ENCODE measurements at places on chromosomes 16 and 17.

DNA sequence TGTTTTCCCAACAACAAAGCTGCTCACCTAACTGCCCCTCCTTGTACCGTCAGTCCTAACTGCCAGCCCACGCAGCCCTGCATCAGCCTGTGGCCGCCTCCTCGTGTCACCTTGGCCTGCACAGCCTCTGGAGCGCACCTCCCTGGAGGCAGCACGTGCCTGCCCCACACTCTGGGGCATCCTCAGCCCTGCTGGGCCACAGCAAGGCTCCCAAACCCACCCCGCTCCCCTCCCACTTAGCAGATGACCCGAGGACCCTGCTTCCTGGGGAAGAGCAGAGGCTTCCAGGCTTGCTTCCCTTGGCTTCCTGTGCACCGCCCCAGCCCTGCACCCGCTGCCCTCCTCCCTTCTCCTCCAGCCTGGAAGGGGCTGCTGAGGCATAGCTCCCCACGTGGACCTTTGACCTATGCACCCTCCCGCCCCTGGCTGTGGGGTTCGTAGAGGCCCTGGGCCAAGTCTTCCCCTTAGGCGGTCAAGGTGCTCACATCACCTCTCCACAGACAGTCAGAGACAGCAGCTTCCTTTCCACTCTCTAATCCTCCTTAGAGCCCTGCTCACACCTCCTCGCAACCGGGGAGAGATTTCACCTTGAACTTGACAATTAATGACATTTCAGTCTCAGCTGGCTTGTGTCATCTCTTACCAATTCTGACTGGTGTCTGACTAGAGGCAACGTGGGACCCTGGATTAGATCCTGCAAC lies 115.0 kb downstream of the MGAT5B start:
- DNase-seq, result no peak

GRCh38 chr17:64277831-64278562 lies 14.9 kb upstream of the TEX2 start:
- DNase-seq, result no peak

DNA sequence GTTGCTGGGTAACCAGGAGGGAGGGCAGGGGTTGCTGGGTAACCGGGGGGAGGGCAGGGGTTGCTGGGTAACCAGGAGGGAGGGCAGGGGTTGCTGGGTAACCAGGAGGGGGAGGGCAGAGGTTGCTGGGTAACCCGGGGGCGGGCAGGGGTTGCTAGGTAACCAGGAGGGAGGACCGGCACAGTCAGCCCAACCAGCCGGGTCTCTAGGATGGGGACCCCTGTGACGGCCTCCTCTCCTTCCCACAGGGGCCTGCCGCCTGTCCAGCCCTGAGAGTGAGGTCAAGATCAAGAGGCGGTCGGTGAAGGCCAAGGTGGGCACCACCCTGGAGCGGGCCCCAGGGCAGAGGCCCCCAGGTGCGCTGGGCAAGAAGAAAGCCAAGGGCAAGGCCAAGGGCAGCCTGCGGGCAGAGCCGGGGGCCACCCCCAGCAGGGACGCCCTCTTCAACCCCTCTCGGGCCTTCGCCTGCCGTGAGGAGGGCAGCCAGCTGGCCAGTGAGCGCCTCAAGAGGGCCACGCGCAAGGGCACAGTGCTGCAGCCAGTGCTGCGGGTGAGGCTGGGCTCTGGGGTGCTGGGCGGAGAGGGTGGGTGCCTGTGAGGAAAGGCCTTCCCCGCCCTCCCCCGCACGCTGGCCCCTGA lies 54.6 kb downstream of the ACTG1 start:
- no peak for DNase-seq

DNA sequence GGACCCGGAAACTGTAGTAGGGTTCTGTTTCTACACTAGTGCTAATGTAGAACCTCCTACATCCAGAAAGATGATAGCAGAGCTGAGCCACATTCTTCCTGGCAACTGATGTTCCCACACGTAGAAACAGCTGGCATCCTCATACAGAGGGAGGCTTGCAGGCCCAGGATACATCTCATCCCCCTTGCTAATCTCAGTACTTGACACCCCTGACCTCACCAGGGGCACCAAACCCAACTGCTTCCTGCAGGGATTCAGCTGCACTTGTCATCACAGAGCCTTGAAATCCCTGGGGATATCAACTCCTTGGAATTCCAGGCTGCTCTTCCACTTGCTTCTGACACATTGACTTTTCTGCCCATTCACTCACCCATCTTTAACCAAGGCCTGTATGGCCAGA lies 75.2 kb upstream of the HSBP1 start:
- no peak for DNase-seq

- no peak for DNase-seq
Measured at GRCh38 chr17:68993112-68993511, 37.9 kb upstream of the ABCA8 start.

DNA sequence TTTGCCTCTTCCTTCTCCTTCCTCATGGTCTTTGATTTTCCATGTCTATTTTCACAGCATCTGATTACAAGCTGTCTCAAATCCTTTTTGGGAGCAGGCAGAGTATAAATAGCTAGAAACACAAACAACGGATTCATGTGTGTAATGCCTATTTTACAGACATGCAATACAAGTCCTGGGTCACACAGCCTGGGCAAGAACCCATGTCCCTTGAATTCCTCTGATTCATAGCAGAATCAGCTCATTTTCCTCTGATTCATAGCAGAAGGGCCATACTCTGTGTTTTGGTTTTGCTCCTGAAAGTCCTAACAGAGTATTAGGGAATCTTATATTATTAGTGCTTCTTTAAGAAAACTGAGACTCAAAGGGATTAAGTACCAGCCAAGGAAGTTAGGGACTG lies 71.3 kb downstream of the IRX5 start:
- no peak for DNase-seq

GRCh38 chr16:66717112-66717675 lies 20.7 kb upstream of the CMTM4 start:
- no peak for DNase-seq

DNA sequence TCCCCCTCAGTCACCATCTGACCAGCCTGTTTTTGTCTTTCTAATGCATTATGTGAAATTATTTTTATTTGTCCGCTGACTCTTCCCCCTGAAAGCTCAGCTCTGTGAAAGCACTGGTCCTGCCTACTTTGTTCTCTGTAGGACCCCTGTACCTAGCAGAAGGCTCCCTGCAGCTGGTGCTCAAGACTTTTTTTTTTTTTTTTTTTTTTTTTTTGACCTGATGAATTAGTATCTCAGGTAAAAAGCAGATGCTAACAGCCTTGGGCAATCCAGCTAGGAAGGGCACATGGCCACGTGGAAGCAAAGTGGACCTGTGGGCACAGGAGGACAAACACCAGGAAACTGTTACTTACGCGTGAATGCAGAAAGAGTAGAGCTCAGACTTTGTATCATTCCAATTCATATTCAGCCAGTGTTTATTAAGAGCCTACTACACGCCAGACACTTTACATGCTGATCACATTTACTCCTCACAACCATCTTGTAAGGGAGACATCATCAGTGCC lies 629 bp upstream of the UNC119 start:
- no peak for DNase-seq

DNA sequence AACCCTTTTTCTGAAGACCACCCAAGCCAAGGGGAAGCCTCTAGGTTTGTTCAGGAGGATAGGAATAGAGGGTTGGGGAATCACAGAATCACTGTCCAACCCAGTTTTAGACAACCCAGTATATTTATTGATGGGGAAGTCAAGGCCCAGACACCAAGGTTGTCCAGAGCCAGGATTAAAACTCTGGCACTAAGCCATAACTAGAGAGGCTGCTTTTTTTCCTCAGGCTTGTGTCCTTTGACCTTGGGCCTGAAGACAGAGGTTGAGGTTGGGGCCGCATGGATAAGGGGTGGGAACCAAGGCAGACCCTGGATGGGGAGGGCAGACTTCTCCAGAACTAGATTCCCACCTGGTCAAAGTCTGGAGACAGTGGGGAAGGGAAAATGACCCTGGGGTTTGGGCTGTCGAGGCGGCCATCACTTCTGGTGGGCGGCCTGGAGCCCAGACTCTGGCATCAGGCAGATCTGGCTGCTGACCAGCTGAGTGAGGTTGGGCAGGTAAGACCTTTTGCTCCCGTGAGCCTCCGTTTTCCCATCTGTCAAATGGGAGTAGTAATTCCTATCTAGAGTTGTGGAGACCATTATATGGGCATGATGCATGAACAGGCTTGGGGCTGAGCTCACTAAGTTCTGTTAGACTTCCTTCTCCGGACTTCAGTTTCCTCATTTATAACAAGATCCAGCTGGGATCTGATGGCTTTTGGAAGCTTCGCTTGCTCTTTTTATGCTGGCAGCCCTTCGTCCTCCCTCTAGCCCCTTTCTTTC lies 17.9 kb downstream of the IGFBP4 start:
- DNase-seq, result no peak

- DNase-seq, result peak; percentile 87
Measured at GRCh38 chr17:46212634-46213435, 19.6 kb upstream of the KANSL1 start.

- DNase-seq, result peak; percentile 21
Measured at GRCh38 chr17:43791589-43791988, 11.4 kb downstream of the CFAP97D1 start.

GRCh38 chr17:78197147-78197832 lies 10.1 kb downstream of the AFMID start:
- no peak for DNase-seq

GRCh38 chr17:68807998-68808772 lies 147.0 kb downstream of the ABCA8 start:
- DNase-seq, result no peak

- DNase-seq, result no peak
Measured at GRCh38 chr16:50774960-50775359, 33.1 kb downstream of the CYLD start.

GRCh38 chr16:24834459-24835335 lies 11.1 kb upstream of the SLC5A11 start:
- no peak for DNase-seq

DNA sequence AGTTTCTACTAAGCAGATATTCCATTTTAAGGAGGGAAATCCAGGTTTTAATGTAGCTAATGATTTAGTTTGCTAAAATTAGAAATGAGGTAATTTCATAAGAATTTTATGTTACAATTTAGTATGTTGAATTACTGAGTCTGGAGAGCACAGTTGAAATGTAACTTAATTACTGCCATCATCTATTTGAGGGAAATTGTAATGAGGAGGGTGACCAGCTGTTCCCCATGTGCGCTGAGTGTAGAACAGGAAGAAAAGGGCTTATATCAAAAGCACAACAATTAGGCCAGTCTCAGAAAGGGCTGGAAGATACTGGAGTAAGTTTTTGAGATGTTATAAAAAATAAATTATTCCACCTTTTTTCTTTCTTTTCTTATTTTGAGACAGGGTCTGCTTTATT lies 735.1 kb upstream of the GOT2 start:
- no peak for DNase-seq

GRCh38 chr16:3949287-3949686 lies 68.8 kb upstream of the CREBBP start:
- DNase-seq, result no peak

GRCh38 chr17:34613064-34614019 lies 34.0 kb downstream of the TMEM132E start:
- no peak for DNase-seq

DNA sequence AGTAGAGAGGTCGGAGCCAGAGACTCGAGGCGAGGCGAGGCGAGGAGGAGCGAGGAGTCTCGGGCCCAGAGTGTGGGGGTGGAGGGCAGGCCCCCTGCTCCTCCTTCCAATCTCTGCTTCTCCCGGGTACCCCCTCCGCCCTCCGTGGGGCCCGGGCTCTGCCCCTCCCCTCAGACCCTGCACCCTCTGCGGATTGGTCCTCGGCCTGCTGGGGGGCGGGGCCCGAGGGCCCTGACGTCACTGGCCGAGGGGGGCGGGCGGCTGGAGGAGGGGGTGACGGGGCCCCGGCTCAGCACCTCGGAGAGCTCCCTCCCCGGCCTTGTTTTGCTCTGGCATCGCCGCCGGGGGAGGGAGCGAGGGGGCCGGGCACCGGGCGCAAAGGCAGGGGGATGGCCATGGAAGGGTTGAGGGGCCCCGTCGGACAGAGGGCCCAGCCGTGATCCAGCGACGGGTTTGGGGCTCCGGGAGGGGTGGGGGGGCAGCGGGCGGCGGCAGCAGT lies at the start of gene RUNDC3A:
TSS of gene RUNDC3A (plus strand) at position 282 of the 499 bp plus-strand sequence. CDS start 232 bp downstream, outside the sequence.
- DNase-seq, result peak; percentile 89

DNA sequence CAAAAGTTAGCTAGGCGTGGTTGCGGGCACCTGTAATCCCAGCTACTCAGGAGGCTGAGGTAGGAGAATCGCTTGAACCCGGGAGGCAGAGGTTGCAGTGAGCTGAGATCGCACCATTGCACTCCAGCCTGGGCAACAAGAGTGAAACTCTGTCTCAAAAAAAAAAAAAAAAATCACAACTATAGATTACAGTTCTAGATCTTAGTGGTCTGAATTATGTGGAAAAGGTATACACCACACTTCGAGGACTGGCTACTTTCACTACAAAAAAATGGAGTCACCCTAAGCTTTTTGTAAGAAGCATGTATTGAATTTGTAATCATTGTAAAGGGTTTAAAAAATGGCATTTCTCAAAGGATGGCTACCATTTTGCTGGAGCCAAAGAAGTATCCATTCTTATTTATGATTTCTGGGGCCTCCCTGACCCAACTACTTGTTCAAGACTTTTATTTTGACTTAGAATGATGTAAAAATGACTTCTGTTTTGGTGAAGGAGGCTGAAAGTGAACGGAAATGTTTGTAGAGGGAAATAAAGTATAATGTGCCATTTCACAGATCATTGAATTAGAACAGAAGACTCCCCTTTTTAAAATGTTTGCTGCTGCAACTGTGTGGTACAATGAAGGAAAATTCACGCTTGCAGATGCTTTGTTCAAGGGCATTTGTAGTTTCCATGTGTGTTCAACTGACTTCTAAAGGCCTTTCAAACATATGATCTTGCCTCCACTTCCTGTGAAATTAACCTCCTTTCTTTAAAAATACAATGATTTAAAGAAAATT lies 37.1 kb upstream of the NOL11 start:
- DNase-seq, result no peak

GRCh38 chr17:9056566-9056965 lies 35.3 kb downstream of the NTN1 start:
- no peak for DNase-seq

- peak; percentile 46 for DNase-seq
Measured at GRCh38 chr17:75774991-75775668, 9.5 kb upstream of the UNK start.

- DNase-seq, result peak; percentile 54
Measured at GRCh38 chr16:50684823-50685461, 3.8 kb upstream of the SNX20 start.

- peak; percentile 16 for DNase-seq
Measured at GRCh38 chr17:83155128-83156121, 76.0 kb downstream of the METRNL start.

- DNase-seq, result no peak
Measured at GRCh38 chr17:80652756-80653330, 108.2 kb downstream of the RPTOR start.

GRCh38 chr16:7317982-7318381 lies 14.7 kb upstream of the RBFOX1 start:
- no peak for DNase-seq

- DNase-seq, result no peak
Measured at GRCh38 chr17:59416184-59416583, 84.7 kb downstream of the YPEL2 start.

- peak; percentile 14 for DNase-seq
Measured at GRCh38 chr17:49969134-49969759, at the start of gene DLX4. Gene DLX4, plus strand, starts transcription at chr17:49969190. Its CDS starts 279 bp downstream, at chr17:49969469.

GRCh38 chr17:4903051-4903818 lies at the start of gene CHRNE:
Gene CHRNE, minus strand, starts transcription at chr17:4903098. Its CDS starts 35 bp downstream, at chr17:4903063.
- peak; percentile 85 for DNase-seq

- no peak for DNase-seq
Measured at GRCh38 chr17:8946476-8946875, 19.0 kb downstream of the PIK3R5 start.
